ENCODE measurements at places on chromosomes 3 and 15.

GRCh38 chr3:9695345-9695744 lies 8.3 kb upstream of the CPNE9 start:
- DNase-seq, result no peak

GRCh38 chr3:108062051-108062450 lies 28.8 kb downstream of the CD47 start:
- DNase-seq, result no peak

- no peak for DNase-seq
These were observed 21.9 kb downstream of the NRROS start for GRCh38 chr3:196661400-196661799.

- DNase-seq, result no peak
These were observed 141.7 kb downstream of the CACNA2D3 start for GRCh38 chr3:54264050-54264449.

- DNase-seq, result no peak
These were observed 103.7 kb upstream of the LMOD3 start for GRCh38 chr3:69226071-69226470.

DNA sequence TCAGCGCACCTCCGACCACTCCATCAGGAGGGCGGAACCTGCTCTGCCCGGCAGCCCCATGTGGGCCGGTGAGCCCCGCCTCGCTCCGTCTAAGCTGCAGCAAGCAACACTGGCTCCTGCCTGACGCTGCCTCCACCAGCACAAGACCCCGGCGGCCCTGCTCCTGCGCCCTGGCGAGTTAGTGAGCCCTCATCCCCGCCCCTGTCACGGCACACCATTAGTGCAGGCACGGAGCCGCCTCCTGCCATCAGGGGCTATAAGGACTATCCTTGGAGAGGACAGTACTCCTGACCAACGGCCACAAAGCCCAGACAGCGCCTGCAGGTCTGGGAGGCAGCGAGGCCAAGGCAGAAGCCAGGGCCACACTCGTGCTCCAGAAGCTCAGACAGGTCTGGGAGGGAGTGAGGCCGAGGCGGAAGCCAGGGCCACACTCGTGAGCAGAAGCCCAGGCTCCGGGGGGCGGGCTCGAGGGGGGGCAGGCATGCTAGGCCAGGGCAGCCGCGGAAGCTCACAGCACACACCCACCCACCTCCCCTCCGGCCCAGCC lies 39.4 kb downstream of the TNK2 start:
- DNase-seq, result no peak

DNA sequence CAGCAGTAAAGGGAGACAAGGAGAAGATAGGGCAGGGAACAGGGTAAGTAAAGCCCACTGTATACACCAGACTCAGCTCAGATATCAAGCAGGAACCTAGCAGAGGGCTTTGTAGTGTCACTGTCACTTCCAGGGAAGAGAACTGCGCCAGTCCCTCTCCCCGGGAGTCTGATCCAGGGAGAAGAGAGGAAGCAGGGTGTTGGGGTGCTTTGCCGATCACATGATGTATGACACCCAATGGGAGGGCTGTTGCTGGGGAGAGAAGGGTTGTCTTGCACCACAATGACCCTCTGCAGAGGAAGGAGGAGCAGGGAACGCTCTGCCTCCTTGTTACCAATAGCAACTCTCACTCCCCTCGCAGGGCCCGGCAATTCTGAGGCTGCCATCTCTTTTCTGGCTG lies 147.2 kb upstream of the SLC2A2 start:
- no peak for DNase-seq

DNA sequence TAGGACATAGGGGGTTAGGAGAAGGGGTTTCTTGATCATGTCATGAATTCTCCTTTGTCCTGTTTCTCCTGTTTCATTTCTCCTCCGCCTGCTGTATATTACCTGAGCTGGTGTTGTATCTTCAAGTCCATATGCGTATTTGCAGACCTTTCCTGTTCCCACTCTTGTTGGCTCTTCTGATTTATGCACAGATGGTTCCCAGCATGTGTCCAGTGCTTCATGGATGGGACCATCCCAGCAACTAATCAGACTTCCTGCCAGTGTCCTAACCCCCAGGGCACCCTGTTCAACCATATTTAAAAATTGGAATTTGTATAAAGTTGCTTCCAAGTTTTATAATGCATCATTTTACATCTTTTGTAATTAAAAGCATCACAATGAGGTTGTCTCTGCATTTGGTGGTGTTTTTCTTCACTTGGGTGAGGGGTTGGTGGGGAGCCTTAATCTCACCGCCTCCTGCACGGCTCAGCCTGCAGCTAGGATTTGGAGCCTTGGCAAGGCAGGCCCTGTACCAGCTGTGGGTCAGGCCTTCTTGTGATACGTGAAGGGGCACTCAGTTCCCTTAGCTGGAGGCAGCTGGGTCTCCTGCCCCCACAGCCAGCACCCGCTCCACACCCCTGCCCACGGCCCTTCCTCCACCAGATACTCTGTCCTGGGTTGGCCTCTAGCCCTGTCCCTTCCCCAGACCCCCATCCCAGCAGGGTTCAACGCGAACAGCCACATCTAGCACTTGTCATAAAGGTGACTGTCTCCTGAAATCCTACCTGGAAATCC lies 72.0 kb upstream of the BLM start:
- no peak for DNase-seq

- DNase-seq, result no peak
These were observed 18.8 kb downstream of the MECOM start for GRCh38 chr3:169644750-169645149.

GRCh38 chr15:93515256-93516051 lies 426.4 kb upstream of the RGMA start:
- no peak for DNase-seq

DNA sequence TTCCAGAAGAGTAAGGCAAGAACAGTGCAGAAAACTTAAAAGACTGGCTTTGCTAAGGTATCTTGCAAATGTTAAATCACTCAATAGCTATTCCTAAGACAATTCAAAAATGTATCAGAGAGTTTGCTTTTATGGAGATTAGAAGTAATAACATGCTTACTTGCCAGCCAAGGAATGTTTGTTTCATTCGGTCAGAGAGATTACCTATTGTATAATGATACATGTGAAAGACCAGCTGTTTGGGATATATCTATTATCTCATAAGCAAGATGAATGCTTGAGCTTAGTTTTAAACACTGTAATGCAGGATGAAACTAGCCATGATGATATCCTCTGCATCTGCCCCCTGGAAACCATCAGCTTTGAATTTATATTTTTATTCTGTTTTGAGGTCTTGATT lies 70.7 kb downstream of the MAP2K5 start:
- DNase-seq, result peak; percentile 1

DNA sequence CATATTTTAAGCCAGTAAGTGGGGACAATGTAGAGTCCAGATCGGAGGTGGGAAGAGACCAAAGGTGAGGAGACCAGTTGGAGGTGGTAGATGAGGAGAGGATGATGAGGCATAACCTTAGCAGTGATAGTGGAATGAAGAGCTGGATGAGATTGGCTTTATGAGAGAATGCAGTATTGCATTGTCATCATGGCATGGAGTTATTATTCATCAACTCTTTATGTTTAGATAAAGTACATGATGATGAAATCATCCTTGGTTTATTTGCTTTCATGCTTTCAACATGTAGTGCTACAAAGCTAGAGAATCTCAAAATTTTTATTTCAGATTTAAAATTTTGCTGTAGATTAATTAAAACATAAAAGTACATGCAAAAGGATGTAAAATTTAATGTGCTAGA lies 64.0 kb downstream of the PPM1L start:
- no peak for DNase-seq

- DNase-seq, result peak; percentile 43
These were observed 85.2 kb downstream of the KBTBD8 start for GRCh38 chr3:67083277-67083676.

- no peak for DNase-seq
These were observed 69.8 kb downstream of the CPN2 start for GRCh38 chr3:194281306-194281705.

DNA sequence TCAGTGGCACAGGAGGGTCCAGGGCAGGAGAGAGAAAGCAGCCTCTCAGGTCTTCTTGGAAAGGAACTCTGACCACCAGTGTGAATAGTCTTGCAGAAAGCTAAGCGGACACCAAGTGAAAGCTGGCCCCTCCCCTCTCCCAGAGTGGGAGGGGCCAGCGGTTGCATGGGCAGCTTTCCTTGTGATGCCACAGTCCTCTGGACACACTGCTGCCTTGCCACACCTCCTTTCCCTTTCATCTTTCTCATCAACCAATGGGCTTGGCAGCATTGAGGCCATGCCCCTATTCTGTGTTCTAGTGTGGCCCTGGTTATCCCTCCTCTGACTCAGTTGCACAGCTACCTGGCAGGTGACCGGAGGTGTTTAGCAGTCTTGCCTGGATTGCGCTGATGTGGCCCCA lies 49.7 kb upstream of the GOLGA6B start:
- no peak for DNase-seq

- DNase-seq, result peak; percentile 69
These were observed 17.5 kb downstream of the TIPARP start for GRCh38 chr3:156691920-156692319.

DNA sequence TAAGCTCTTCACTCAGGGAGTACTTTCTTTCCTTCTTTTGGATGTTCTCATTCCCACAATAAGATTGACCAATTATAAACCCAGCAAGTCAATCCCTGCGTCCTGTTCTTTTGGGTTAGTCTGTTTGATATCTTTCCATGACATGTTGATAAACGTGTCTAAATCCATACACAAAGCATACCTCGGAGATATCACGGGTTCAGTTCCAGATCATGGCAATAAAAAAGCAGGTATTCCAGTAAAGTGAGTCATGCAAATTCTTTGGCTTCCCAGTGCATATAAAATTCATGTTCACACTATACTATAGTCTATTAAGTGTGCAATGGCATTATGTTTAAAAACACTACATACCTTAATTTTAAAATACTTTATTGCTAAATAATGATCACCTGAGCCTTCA lies 667.7 kb downstream of the MAGI1 start:
- no peak for DNase-seq

- DNase-seq, result no peak
These were observed 69.8 kb upstream of the PROK2 start for GRCh38 chr3:71854706-71855105.

DNA sequence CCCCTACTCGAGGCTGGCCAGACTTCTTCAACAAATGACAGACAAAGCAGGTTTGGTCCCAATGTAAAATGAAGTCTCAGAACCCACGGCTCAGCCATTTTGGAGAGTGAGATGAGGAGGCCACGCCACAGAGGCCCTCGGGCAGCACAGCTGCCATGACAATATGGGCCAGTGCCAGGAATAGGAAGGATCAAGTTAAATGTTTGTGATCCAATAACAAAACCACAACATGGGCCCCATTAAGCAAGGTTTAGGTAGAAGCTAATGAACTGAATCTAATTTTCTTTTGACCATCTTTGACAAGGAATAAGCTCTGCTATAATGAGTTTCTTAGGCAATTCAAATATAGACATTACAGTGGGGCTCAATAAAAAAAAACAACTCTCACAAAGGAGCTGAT lies 52.6 kb downstream of the RFTN1 start:
- DNase-seq, result no peak

DNA sequence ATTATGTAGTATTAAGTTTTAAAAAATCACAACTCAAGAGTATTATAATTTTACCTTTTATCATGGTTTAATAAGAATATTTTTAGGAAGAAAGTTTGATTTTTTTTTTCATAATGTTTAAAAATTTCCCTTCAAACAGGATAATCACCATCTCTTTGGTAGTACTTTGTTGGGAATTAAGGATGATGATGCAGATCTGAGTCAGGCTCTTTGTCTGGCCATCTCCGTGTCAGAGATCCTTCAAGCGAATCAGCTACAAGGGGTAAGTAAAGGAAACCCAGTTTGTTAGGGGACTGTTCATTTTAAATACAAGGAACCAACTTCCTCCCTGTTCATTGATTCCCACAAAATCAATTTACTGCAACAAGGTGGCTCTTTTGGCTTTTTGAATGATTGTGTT lies 36.8 kb upstream of the NIT2 start:
- peak; percentile 18 for DNase-seq

GRCh38 chr15:33069161-33069560 lies 125.4 kb downstream of the FMN1 start:
- DNase-seq, result no peak

GRCh38 chr3:41405466-41405865 lies 206.2 kb downstream of the CTNNB1 start:
- no peak for DNase-seq

DNA sequence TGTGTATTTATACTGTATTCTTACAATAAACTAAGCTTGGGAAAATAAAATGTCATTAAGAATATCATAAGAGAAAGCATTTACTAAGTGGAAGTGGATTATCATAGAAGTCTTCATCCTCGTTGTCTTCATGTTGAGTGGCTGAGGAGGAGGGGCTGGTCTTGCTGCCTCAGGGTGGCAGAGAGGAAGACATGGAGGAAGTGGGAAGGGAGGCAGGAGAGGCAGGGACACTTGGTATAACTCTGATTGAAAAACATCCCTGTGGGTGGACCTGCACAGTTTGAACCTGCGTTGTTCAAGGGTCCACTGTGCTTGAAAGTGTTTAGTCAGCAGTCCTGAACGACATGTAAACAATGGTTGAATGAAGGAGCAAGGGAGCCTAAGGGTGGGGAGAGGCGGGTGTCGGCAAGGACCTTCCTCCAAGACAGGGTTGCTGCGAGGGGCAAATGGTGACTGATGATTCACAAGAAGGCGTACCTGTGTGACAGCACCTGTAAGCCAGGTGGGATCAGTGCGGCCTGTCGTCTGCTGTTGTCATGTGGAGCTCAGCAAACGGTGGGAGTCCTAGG lies 103.8 kb upstream of the KLF13 start:
- DNase-seq, result no peak

- no peak for DNase-seq
These were observed 14.0 kb downstream of the CAPN3 start for GRCh38 chr15:42373274-42373673.

- no peak for DNase-seq
These were observed 117.4 kb downstream of the IL12A start for GRCh38 chr3:160105907-160106584.

GRCh38 chr3:51559961-51560360 lies 21.4 kb downstream of the RAD54L2 start:
- DNase-seq, result no peak

DNA sequence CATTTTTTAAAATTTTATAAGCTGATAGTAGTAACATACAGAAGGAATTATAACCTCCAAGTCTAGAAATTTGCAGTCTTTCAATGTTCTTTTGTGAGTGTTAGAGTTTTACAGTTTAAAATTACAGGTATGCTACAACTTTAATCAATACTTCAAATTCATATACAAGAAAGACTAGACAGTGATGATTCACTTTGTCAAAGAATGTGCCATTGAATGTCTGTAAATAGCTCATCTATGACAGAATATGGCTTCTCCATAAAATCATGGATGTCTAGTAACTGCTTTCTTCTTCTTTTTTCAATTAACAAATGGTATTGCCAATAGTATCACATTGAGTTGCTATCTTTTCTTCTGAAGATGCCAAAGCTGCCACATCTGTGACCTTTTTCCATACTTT lies 4.1 kb upstream of the TSC22D2 start:
- no peak for DNase-seq

GRCh38 chr3:38129058-38129457 lies 7.9 kb downstream of the ACAA1 start:
- no peak for DNase-seq

GRCh38 chr3:48023377-48023776 lies 7.2 kb upstream of the MAP4 start:
- no peak for DNase-seq

Measured in fibroblast of pulmonary artery (primary cell).